ENCODE measurements at places on chromosomes 12 and 14. TPM values are rescaled to one million over a fixed set of nuclear protein-coding genes. Genes with fewer than 3 reads are reported as not detected.

PAX9 gene
- polyA plus RNA-seq = not detected

FOXA1 gene
- 0.03 TPM for polyA plus RNA-seq

RNF212B gene
- polyA plus RNA-seq = not detected

KLRK1 gene
- not detected for polyA plus RNA-seq

AMN gene
- not detected for polyA plus RNA-seq

ABCC9 gene
- 31.1 TPM for polyA plus RNA-seq

SRRM4 gene
- polyA plus RNA-seq = not detected

TAS2R46 gene
- not detected for polyA plus RNA-seq

CARMIL3 gene
- not detected for polyA plus RNA-seq

CPM gene
- 5.3 TPM for polyA plus RNA-seq

DYRK4 gene
- polyA plus RNA-seq = 42.2 TPM

OR2AP1 gene
- polyA plus RNA-seq = not detected

MANSC4 gene
- not detected for polyA plus RNA-seq

BICDL1 gene
- polyA plus RNA-seq = not detected

ZNF140 gene
- 17.4 TPM for polyA plus RNA-seq

CAPZA3 gene
- not detected for polyA plus RNA-seq

KRT6C gene
- not detected for polyA plus RNA-seq

SUOX gene
- 15.0 TPM for polyA plus RNA-seq

DPPA3 gene
- not detected for polyA plus RNA-seq

CELA1 gene
- not detected for polyA plus RNA-seq

KRT76 gene
- not detected for polyA plus RNA-seq

DLGAP5 gene
- polyA plus RNA-seq = 31.2 TPM

NEUROD4 gene
- polyA plus RNA-seq = not detected

KRT85 gene
- not detected for polyA plus RNA-seq

ATG2B gene
- polyA plus RNA-seq = 15.0 TPM

ACSS3 gene
- polyA plus RNA-seq = 2.7 TPM

KRT77 gene
- polyA plus RNA-seq = not detected

ADAM21 gene
- polyA plus RNA-seq = 0.36 TPM

PZP gene
- polyA plus RNA-seq = not detected

SRGAP1 gene
- 23.8 TPM for polyA plus RNA-seq

KRT74 gene
- not detected for polyA plus RNA-seq

CMTM5 gene
- not detected for polyA plus RNA-seq

FAM222A gene
- polyA plus RNA-seq = 0.18 TPM

RNASE2 gene
- not detected for polyA plus RNA-seq

TPH2 gene
- not detected for polyA plus RNA-seq

HIGD1C gene
- not detected for polyA plus RNA-seq

RTL1 gene
- not detected for polyA plus RNA-seq

ANO4 gene
- polyA plus RNA-seq = 11.7 TPM

RBP5 gene
- polyA plus RNA-seq = not detected
